Hematopoietic multipotent progenitor cell treated with erythropoietin and hydrocortisone succinate and interleukin-3 and kit ligand, for 8 days (in vitro differentiated cells): ENCODE measurements at places on chromosomes 2 and 18.
A peak's percentile ranks its signal among the peaks of the same experiment; 100 is the strongest.

GRCh38 chr2:23769364-23769763 is 157.6 kb downstream of the ATAD2B start:
- no peak for DNase-seq

DNA sequence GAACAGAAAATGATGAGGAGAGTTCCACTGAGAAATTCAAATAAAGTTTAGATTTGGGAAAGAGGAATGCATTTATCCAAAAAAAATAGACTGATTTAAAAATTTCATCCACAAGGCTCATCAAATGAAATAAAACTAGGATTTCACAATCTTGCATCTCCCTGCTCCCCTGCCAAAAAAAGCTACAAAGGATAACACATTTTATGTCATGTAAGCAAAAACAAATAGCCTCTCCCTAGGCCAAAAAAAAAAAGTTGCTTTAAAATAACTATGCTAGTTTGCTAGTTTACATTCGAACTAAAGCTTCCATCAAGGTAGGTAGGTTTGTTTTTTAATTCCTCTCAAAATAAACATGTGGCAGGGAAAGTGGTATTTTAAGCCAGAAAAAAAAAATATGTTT is 465.5 kb upstream of the ID2 start:
- no peak for DNase-seq

DNA sequence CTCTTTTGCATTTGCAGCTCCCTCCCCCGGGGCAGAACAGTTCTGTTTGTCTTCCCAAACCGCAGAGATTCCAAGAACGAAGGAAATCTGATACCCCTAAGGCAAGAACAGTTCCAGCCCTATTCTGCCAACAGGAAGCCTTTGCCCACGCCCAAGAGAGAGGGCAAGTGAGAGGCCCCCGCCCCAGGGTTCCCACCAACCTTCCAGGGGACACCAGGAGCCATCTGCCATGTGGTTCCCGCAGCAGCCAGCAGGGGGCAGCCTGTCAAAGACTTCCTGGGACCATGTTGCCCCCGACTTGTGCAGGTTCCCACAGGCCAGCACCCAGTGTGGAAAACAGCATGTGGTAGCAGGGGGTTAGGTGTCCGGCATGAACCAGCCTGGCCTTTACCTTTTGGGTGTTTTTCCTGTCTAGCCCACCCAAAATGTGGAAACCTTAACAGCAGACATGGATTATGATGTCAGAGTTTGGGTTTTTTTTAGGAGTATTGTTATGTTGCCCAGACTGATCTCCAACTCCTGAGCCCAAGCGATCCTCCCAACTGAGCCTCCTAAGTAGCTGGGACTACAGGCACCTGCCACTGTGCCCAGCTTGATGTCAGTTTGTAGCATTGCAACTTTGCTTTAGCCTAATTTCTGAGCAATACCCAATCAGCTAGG is 21.7 kb upstream of the EFHD1 start:
- DNase-seq: peak; percentile 60

GRCh38 chr2:108933691-108934117 is 55.3 kb downstream of the EDAR start:
- peak; percentile 16 for DNase-seq

GRCh38 chr2:219870041-219870440 is 242.6 kb downstream of the SLC4A3 start:
- DNase-seq: no peak

GRCh38 chr2:144550911-144551310 is 31.0 kb upstream of the ZEB2 start:
- DNase-seq: no peak

DNA sequence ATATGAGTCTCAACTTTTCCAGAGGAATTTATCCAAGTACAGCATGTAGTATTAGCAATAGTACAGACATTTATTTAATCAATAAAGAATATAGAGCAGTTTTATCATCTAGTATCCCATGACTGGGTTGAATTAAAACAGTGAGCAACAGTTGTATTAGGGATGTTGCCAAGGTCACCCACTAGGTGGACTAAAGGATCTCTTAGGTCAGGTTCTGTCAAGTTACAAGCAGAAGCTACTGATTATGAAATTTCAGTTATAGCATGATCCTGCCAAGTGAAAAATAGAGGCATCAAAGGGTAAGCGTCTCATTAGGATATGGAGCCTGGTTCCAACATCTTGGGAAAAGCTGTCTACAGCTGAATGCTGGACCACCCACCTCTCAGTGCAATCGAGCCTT is 52.1 kb upstream of the LAPTM4A start:
- peak; percentile 40 for DNase-seq

DNA sequence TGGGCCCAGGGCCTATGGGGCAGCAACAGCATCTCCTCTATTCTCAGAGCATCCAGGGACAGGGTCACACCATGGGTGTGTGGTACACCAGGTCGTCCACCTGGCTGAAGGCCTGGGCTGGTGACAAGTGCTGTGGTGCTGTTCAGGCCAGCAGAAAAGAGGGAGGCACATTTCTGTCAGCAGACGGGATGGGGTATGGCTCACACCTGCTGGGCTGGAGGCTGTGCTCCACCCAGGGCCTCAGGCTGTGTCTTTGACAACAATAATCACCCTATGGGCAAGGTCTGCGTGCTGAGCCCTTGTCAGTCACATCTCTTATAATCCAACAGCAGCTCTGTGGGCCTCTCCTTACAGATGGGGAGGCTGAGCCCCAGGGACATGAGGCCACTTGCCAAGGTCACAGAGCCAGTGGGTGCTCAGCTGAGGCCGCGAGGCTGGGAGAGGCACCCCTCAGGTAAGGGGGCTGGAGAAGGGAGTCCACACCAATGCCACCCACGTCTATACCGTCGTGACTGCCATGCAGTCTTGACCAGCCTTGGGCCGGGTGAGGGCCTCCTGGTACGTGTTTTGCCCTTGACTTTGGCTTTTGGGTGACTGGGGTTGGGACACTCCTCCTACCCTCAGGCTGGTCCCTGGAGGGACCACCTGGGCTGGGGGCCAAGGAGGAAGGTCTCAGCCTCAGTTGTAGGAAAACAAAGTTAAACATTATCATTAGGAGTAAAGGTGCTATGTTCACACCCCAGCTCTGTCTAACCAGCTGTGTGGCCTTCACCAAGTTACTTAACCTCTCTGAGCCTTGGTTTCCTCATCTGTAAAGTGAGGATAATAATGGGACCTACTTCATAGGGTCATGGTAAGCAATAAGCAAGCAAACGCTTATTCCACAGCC is 5.6 kb upstream of the HS6ST1 start:
- no peak for DNase-seq

DNA sequence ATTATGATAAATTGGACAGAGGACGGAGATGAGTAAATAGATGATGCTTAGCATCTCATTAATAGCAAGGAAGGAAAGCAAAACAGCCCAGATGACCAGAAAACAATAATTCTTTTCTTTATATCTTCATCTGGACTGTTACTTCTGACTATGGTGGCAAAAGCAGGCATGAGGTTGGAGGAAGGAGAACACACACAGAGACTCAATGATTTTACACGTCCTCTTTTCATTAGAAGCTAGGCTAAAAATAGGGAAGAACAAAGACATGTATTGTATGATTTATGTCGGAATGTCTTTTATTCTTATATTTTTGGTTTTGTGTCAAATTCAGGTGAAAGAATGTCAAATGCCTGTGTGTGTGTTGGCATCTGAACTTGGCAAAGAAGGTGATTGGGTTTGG is 137.1 kb downstream of the MAP2 start:
- DNase-seq: no peak

DNA sequence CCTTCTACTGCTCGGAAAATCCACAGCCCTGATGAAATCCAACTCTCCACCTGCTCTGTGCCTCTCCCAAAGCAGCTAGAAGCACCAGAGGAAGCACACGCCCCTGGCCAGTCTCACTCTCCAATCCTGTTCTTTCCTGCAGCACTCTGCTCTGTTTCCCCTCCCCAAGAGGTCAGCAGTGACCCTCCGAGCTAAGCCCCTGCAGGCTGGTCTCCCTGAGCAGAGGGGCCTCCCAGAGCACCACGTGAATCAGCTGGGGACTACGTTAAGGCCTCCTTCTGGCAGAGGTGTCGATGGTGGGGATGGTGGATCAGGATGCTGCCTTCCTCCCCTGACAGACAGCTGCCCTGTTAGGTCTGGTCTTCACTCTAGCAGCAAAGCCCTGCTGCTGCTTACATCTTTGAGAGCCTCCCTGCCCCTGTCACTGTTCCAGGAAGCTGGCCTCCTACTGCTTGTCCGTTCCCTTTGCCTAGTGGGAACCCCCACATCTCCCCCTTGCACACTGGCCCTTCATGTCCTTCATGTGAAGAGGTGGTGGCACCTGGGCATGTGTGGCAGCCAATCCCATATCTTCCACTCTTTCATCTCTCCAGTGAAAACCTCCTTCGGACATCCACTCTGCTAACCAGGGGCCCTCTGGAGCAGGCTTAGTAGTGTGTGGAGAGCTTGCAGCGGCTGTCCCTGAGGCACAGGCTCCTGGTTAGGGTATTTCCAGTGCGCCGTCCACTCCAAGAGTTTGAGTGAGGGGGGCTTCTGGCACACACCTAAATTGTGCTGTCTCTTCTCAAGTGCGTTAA is 307.5 kb upstream of the HS6ST1 start:
- DNase-seq: no peak

GRCh38 chr2:83686863-83687262 is 772.2 kb downstream of the SUCLG1 start:
- no peak for DNase-seq

GRCh38 chr2:150425121-150425955 is 62.1 kb downstream of the RND3 start:
- DNase-seq: no peak

GRCh38 chr18:848062-848861 is 36.2 kb upstream of the YES1 start:
- no peak for DNase-seq

DNA sequence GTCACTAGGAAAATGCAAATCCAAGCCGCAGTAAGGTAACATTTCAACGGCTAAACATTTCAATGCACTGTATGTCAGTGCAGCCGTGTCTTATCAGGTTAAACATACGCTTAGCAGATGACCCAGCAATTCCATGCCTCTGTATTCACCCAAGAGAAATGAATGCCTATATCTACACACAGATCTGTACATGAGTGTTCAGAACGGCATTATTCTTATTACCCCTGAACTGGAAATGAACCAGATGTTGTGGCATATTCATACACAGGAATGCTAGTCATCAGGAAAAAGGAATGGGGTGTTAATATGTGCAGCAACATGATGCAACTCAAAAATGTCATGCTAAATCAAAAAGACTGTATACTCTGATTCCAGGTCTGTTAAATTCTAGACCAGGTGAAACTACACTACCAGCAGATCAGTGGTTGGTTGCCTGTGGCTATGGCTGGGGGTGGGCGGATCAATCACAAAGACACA is 80.4 kb upstream of the RPL31 start:
- peak; percentile 78 for DNase-seq

GRCh38 chr2:207126724-207127308 is 38.9 kb downstream of the KLF7 start:
- DNase-seq: no peak

DNA sequence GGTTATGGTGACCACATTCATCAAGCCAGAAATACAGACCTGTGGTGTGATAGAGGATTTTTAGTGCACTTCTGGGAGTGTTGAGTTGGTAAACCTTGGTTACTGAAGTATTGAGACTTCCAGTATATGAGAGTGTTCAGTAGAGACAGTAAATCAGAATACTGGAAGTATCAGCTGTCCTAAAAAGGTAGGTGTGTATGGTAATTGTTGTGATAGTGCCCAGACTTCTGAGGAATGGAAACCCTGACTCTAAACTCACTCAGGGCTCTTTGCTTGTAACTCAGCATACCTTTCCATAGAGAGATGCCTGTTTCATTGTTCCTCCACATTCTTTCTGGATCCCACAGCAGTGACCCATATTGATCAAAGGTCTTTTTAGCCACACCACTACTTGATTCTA is 217.1 kb downstream of the SETBP1 start:
- no peak for DNase-seq

- DNase-seq: no peak
Measured at GRCh38 chr18:22667156-22667555, 249.4 kb upstream of the CTAGE1 start.

GRCh38 chr2:45541450-45541849 is 69.6 kb downstream of the SRBD1 start:
- no peak for DNase-seq

- DNase-seq: no peak
Measured at GRCh38 chr18:59498506-59499086, 139.5 kb upstream of the LMAN1 start.

DNA sequence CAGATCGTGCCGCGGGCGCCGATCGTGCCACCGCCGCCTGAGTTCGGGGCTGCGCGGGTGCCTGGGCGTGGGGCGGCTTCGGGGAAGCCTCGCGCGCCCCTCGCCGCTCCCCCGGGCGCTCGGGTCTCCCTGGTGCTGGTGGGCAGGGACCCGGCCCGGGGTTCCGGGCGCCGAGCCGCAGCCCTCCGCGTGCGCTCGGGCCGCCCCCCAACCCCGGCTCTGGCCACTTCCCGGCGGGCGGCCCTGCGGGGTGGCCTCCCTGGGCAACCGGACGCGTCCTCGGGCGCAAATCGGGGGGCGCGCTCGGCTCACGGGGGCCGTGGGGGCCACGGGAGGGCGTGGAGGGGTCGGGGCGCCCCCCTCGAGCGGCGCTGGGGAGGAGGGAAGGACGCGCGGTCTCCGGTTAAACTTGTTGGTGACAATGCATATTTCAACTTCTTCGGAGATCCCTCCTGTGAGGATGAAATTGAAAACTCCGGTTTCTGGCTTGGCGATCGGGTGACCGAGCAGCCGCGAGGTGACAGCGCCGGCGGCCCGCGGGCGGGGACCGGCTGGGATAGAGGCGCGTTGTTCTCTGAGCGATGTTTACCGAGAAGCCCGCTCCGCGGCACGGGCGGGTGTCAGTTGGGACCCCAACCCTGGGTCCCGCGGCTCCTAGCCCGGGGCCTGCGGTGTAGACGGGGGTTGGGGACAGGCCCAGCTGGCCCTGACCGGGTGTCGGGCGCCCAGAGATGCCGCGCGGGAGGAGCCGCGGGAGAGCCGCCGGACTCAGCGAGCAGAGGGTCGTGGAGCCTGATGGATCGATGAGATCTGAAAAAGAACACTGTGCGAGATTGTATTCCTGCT is 676 bp downstream of the SH3BP4 start:
- no peak for DNase-seq

- DNase-seq: no peak
Measured at GRCh38 chr2:71458413-71459083, 5.2 kb downstream of the DYSF start.

- no peak for DNase-seq
Measured at GRCh38 chr2:204628926-204629712, 83.8 kb downstream of the PARD3B start.

- DNase-seq: no peak
Measured at GRCh38 chr2:211159972-211160371, 603.6 kb downstream of the CPS1 start.

DNA sequence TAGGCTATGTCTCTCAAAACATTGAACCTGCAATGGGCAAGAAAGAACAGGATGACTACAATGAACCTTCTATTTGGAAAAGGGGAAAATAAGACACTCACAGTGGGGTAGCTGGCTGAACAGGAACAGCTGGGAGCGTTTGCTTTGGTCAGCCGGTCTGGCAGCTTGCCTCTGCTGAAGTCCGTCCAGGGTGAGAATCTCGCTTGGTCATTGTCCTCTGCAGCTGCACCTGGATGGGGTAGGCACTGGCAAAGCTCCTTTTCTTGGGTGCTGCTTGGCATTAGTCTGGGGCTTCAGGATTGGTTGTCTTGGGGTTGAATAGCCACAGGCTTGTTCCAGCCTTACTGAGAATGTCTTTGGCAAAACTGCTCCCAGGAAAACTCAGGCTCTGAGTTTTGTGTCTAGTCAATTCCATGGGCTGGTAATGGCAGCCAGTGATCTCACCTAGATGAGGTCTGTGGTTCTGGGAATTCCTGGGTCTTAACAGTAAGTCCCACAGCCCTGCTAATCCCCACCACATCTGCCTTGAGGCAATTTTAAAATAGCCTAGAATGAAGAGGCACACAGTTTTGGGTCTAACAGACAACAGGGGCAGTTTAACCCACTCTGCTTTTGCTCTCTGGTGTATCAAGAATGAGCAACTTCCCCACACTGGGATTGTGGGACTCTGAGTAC is 13.4 kb downstream of the NEDD4L start:
- no peak for DNase-seq
